ENCODE measurements at places on chromosomes 5 and 9. TPM values are rescaled to one million over a fixed set of nuclear protein-coding genes. Genes with fewer than 3 reads are reported as not detected.

- DNase-seq: no peak
These were observed 35.5 kb upstream of the ADAMTSL1 start for GRCh38 chr9:18438300-18438925.

- DNase-seq: no peak
These were observed 31.8 kb upstream of the ERAP2 start for GRCh38 chr5:96844481-96844990.

GRCh38 chr9:104319685-104320084 lies 184.4 kb upstream of the OR13F1 start:
- no peak for DNase-seq

SMIM33 gene
- total RNA-seq: not detected

- no peak for DNase-seq
These were observed 41.6 kb downstream of the RAB14 start for GRCh38 chr9:121160025-121160424.
